ENCODE measurements at places on chromosomes 4 and X.

DNA sequence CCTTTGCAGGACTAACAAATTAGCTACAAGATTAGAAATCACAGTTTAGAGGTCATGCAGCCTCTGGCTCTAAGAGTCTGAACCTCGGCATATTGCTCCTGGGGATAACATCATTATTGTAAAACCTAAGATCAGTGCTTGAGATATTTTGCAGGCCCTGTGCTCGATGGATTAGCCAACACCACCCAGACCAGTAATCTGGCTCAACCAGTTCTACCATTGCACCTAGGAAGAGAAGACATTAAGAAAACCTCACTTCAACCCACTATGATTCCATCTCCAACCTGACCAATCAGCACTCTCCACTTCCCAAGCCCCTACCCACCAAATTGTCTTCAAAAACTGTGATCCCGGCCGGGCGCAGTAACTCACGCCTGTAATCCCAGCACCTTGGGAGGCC is 43.6 kb downstream of the WFS1 start:
- H3K4me3 ChIP-seq: no peak overlapping the region
- H3K4me1 ChIP-seq: no peaks in the 10 kb centered on the region
- H3K27ac ChIP-seq: no peak overlapping the region
- peaks cover 25% of the 10 kb centered on the region for H3K27me3 ChIP-seq

DNA sequence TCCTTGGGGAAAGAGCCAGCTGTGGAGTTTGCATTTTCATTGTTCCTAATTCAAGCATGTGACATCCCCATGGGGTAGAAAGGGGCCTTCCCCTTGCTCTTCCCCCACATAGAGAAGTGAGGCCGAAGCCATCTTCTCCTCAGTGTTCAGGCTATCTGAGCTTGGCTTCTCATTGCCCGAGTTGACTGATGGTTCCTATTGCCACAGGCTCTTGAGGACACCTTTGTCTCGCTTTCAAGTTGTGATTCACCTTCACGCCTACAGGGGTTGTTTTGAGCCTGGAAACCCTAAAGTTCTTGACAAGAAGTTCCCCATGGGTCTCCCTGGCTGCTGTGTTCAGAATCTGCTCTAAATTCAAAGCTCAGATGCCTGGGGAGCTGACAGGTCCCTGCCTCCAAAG is 25.0 kb downstream of the CCNQ start:
- H3K27me3 ChIP-seq: no peaks in the 10 kb centered on the region
- no peak overlapping the region for H3K4me3 ChIP-seq
- H3K36me3 ChIP-seq: no peaks in the 10 kb centered on the region
- no peak overlapping the region for H3K27ac ChIP-seq
- no peaks in the 10 kb centered on the region for H3K4me1 ChIP-seq
- no peak for DNase-seq

- no peak overlapping the region for H3K4me3 ChIP-seq
- H3K36me3 ChIP-seq: peaks cover 21% of the 10 kb centered on the region
- DNase-seq: no peak
Observed at GRCh38 chr4:73575660-73576059, 44.6 kb downstream of the RASSF6 start.

DNA sequence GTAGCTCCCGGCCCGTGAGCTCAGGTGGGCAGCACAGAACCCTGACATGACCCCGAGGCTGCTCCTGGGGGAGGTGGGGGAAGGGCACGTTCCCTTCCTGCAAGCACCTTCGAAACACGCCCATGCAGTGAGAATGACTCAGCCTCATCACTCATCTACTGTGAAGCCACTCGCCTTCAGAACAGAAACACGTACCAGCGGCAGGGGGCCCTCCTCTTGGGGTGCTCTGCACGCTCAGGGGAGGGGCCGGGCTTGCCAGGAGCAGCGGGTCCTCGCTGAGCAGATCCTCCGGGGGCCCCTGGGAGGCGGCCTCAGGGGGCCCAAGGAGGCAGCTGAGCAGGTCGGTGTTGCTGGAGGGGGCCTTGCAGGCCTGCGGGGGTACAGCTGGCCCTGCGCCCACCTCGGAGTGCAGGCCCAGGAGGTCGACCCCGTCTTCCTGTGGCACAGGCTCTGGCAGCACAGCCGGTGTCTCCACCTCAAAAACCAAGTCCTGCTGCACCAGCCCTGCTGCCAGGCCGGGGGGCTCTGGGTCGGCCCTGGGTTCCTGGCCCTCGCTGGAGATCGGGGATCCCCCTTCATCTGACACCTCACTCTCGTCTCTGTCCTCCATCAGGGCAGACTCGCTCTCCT is 40.9 kb upstream of the CPLX1 start:
- no peak overlapping the region for H3K4me3 ChIP-seq
- H3K27ac ChIP-seq: no peak overlapping the region
- no peaks in the 10 kb centered on the region for H3K4me1 ChIP-seq
- DNase-seq: no peak
- no peaks in the 10 kb centered on the region for H3K27me3 ChIP-seq

DNA sequence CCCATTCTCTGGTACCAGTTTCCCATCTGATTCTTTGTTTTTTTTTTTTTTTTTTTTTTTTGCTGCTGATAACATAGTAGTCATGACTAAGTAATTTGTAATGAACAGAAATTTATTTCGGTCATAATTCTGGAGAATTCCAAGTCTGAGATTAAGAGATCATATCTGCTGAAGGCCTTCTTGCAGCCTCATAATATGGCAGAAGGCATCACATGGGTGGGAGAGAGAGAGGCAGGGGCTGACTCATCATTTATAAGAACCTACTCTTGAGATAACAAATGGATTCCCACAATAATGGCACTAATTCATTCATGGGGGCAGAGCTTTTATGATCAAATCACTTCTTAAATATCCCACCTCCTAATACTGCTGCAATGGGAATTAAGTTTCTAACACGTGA is 1034.3 kb downstream of the STIM2 start:
- DNase-seq: no peak
- no peak overlapping the region for H3K4me3 ChIP-seq
- H3K36me3 ChIP-seq: no peaks in the 10 kb centered on the region
- no peak overlapping the region for H3K27ac ChIP-seq
- no peaks in the 10 kb centered on the region for H3K4me1 ChIP-seq

- H3K4me3 ChIP-seq: no peak overlapping the region
- no peaks in the 10 kb centered on the region for H3K27me3 ChIP-seq
- no peaks in the 10 kb centered on the region for H3K4me1 ChIP-seq
- DNase-seq: no peak
- H3K27ac ChIP-seq: no peak overlapping the region
Observed at GRCh38 chrX:150211988-150212387, 151.1 kb upstream of the MAMLD1 start.

DNA sequence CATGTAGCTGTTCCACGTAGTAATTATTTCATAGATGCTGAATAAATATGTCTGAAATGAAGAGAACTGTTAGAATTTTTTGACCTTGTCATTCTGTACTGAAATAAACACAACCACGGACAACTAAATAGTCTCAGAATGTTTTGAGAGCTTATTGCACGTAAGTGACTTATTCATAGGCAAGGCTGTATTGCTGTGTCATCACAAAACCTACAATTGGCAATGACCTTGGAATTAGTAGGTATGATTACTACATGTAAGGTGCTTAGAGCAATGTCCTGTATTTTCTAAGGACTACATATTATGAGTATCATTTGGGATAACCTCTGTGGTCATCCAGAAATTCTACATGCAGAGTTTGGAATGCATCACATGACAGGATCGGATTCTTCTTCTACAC is 237.2 kb upstream of the PUDP start:
- H3K4me1 ChIP-seq: no peaks in the 10 kb centered on the region
- no peak overlapping the region for H3K27ac ChIP-seq
- no peaks in the 10 kb centered on the region for H3K36me3 ChIP-seq
- DNase-seq: no peak

DNA sequence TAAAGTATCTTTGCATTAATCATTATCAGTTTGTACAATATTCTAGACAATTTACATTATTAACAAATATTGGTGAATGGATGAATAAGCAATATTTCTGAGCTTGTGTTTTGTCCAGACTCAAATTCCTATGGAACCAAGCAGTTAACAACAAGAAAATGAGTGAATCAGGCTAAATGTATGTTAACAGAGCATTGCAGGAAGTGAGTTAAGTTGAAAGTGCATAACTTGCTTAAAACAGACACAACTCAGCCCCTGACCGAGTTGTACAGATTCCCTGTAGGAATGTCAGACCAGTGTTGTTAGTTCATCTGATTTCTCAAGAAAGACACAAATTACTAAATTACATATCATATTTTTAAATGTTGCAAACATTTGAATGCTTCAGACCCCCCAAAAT is 23.7 kb upstream of the CSN1S1 start:
- H3K27ac ChIP-seq: no peak overlapping the region
- no peak overlapping the region for H3K4me3 ChIP-seq
- no peaks in the 10 kb centered on the region for H3K36me3 ChIP-seq
- H3K27me3 ChIP-seq: no peaks in the 10 kb centered on the region

- no peaks in the 10 kb centered on the region for H3K4me1 ChIP-seq
- H3K4me3 ChIP-seq: no peak overlapping the region
- H3K36me3 ChIP-seq: no peaks in the 10 kb centered on the region
- no peak overlapping the region for H3K27ac ChIP-seq
- no peak for DNase-seq
- no peaks in the 10 kb centered on the region for H3K27me3 ChIP-seq
Observed at GRCh38 chr4:4986841-4987240, 32.4 kb downstream of the CYTL1 start.

DNA sequence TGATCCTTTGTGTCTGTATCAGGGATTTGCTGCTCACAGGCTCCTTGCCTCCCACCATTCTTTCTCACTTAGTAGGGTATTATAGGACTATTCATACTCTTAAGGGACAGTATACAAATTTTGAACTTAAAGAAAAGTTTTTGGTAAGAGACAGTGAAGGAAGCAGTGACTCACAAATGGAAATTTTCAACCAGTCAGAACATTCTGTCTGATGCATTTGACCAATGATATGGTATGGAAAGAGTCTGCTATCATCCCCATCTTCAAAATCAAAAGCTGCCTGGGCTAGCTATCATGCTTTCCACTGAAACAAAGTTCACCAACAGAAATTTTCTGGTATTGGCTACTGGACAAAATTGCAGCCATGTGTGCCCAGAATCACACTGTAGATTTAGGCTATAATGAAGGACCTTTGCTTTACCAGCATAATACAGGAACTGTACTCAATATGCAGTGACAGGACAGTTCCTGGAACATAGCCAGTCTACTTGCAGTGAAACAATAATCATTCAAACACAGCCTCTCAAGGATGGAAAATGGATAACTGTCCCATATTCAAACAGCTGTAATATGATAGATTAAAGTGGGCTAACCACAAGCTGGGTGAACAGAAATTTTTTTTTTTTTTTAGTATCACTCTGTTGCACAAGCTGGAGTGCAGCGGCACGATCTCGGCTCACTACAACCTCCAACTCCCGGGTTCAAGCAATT is 109.0 kb upstream of the ACSL4 start:
- H3K36me3 ChIP-seq: no peaks in the 10 kb centered on the region
- H3K4me3 ChIP-seq: no peak overlapping the region
- no peak for DNase-seq
- H3K4me1 ChIP-seq: no peaks in the 10 kb centered on the region
- H3K27me3 ChIP-seq: no peaks in the 10 kb centered on the region

- DNase-seq: no peak
- no peaks in the 10 kb centered on the region for H3K27me3 ChIP-seq
- no peaks in the 10 kb centered on the region for H3K36me3 ChIP-seq
- H3K27ac ChIP-seq: no peak overlapping the region
- H3K4me1 ChIP-seq: no peaks in the 10 kb centered on the region
- no peak overlapping the region for H3K4me3 ChIP-seq
Observed at GRCh38 chr4:55468724-55469123, 73.0 kb downstream of the TMEM165 start.

GRCh38 chr4:138851391-138852335 is 163.9 kb upstream of the NOCT start:
- H3K4me3 ChIP-seq: no peak overlapping the region
- H3K27ac ChIP-seq: no peak overlapping the region
- H3K4me1 ChIP-seq: no peaks in the 10 kb centered on the region
- no peaks in the 10 kb centered on the region for H3K36me3 ChIP-seq
- no peaks in the 10 kb centered on the region for H3K27me3 ChIP-seq
- DNase-seq: no peak

- DNase-seq: no peak
- H3K27ac ChIP-seq: no peak overlapping the region
- H3K4me1 ChIP-seq: peaks cover 2% of the 10 kb centered on the region
- no peaks in the 10 kb centered on the region for H3K36me3 ChIP-seq
- no peaks in the 10 kb centered on the region for H3K27me3 ChIP-seq
Observed at GRCh38 chr4:38738940-38739803, 43.6 kb downstream of the TLR10 start.

GRCh38 chrX:12890467-12890866 is 16.0 kb upstream of the TLR8 start:
- peaks cover 46% of the 10 kb centered on the region for H3K4me1 ChIP-seq
- no peaks in the 10 kb centered on the region for H3K27me3 ChIP-seq
- H3K4me3 ChIP-seq: no peak overlapping the region
- DNase-seq: no peak

- no peaks in the 10 kb centered on the region for H3K27me3 ChIP-seq
- H3K4me3 ChIP-seq: no peak overlapping the region
- no peak overlapping the region for H3K27ac ChIP-seq
- no peaks in the 10 kb centered on the region for H3K36me3 ChIP-seq
Observed at GRCh38 chr4:144480068-144480467, 165.9 kb upstream of the HHIP start.

- H3K27me3 ChIP-seq: no peaks in the 10 kb centered on the region
- no peaks in the 10 kb centered on the region for H3K4me1 ChIP-seq
- H3K36me3 ChIP-seq: no peaks in the 10 kb centered on the region
- DNase-seq: no peak
Observed at GRCh38 chr4:159042097-159042605, 60.7 kb upstream of the RAPGEF2 start.

- peaks cover 1% of the 10 kb centered on the region for H3K4me1 ChIP-seq
- no peak for DNase-seq
- peak overlapping the region; percentile 94 for H3K27ac ChIP-seq
- H3K27me3 ChIP-seq: no peaks in the 10 kb centered on the region
- no peaks in the 10 kb centered on the region for H3K36me3 ChIP-seq
Observed at GRCh38 chrX:136781180-136781797, 557 bp upstream of the ARHGEF6 start.

- H3K27me3 ChIP-seq: no peaks in the 10 kb centered on the region
- no peak overlapping the region for H3K27ac ChIP-seq
- no peaks in the 10 kb centered on the region for H3K4me1 ChIP-seq
- DNase-seq: no peak
- H3K4me3 ChIP-seq: no peak overlapping the region
- H3K36me3 ChIP-seq: no peaks in the 10 kb centered on the region
Observed at GRCh38 chr4:28976369-28976768, 1743.8 kb upstream of the PCDH7 start.

DNA sequence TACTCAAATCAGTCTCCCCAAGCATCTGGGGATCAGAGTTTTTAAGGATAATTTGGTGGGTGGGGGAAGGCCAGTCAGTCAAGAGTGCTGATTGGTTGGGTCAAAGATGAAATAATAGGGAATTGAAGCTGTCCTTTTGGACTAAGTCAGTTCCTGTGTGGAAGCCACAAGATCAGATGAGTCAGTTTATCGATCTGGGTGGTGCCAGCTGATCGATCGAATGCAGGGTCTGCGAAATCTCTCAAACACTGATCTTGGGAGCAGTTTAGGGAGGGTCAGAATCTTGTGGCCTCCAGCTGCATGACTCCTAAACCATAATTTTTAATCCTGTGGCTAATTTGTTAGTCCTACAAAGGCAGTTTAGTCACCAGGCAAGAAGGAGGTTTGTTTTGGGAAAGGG is 17.3 kb upstream of the GLUD2 start:
- no peak overlapping the region for H3K4me3 ChIP-seq
- no peak overlapping the region for H3K27ac ChIP-seq
- H3K36me3 ChIP-seq: no peaks in the 10 kb centered on the region
- no peaks in the 10 kb centered on the region for H3K27me3 ChIP-seq
- no peak for DNase-seq

Measured in thymus (tissue), 14 donors.